ENCODE measurements at places on chromosomes 2 and 18.

DNA sequence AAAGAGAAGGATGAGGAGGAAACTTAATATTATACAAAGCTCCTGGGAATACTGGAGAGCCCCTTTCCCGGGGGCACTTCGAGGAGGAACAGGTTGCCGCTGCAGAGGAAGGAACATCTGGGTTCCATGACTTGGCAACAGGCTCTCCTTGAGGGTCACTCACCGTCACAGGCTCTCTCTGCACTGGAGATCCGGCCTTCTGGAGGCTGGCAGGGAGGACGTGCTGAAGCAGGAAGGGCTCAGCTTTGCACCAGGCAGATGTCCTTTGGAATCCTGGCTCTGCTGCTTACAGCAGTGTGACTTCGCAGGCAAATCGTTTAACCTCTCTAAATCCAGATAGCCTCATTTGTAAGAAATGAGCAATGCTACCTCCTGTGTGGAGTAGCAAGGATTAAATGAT, 2.9 kb upstream of the DPYSL5 start:
- no peak for DNase-seq

- no peak for DNase-seq
Measured at GRCh38 chr2:182316950-182317349, 109.9 kb downstream of the PDE1A start.

DNA sequence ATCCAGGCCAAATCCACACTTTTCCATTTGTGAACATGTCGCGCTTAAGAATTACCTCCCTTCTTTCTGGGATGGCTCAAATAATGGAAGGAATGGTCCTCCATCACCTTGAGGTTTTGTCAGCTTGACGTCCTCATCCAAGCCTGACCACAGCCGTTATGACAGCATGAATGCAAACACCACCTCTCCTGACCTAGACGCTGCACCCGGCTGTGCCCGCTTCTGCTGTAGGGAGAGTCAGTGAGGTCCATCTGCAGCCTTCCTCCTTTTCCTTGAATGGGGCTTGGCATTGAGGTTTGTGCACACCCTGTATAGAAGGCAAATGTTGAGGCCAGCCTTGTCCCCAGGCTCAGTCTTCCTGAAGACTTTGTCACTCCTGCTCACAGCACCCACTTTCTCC, 85.5 kb downstream of the TGOLN2 start:
- DNase-seq: no peak

GRCh38 chr2:207635468-207636200, 10.4 kb upstream of the METTL21A start:
- DNase-seq: peak; percentile 42

- DNase-seq: peak; percentile 64
Measured at GRCh38 chr18:80157708-80158343, 48.8 kb downstream of the ADNP2 start.

- DNase-seq: no peak
Measured at GRCh38 chr2:185201063-185201462, 537.5 kb upstream of the FSIP2 start.

GRCh38 chr2:75846683-75847190, 136.0 kb upstream of the GCFC2 start:
- DNase-seq: no peak

DNA sequence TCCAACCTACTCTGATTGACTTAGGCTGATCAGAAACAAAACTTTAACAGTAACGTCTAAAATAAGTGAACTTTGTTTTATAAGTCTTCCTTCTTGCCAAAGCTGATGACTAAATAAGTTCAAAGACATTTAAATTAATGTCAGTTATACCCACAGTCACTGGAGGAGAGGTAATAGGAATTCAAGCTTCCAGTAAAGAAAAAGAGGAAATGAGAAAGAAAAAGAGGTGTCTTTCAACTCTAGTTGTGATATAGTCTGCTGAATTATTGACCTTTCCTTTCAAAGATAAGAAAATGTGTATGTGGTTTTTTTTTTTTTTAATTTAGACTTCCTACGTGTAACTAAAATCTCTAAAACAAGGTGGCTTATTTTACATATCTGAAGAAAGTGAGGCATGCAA, 191.5 kb downstream of the SLC8A1 start:
- no peak for DNase-seq

- no peak for DNase-seq
Measured at GRCh38 chr18:2192562-2192961, 378.7 kb downstream of the METTL4 start.

- no peak for DNase-seq
Measured at GRCh38 chr2:58768715-58769080, 527.6 kb upstream of the FANCL start.

DNA sequence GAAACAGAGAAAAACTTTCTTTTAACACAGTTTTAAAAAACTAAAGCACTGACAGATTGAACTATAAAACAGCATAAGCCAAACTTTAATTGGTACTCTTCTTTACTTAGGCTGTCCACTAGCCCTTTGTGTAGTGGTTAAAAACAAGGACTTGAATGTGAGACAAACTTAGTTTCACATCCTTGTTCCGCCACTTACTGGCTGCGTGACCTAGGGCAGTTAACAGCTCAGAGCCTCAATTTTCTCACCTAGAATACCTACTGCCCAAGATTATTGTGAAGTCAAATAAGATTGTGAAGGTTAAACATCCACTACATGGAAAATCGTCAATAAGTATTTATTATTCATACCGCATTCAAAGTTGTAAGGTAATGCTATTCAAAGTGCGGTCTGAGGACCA, 2.0 kb downstream of the WDR35 start:
- DNase-seq: no peak

DNA sequence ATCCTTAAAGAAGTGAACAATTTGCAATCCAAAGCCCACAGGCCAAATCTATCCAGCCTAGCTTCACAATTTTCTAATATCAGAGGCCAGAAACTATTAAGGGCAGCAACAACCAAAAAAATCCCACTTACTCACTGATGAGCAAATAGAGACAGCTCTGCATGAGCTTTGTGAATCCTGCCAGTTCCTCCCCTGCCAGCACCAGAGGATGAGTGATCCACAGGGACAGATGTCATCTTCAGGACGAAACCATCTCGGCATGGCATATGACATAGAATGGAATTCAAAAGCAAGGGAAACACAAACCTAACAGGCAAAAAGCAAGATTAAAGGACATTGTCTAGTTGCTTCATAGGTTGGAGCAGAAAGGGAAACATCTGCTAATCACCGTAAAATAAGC, 2.2 kb upstream of the DSC2 start:
- DNase-seq: no peak

GRCh38 chr2:238773472-238773871, 74.4 kb upstream of the TWIST2 start:
- DNase-seq: no peak

DNA sequence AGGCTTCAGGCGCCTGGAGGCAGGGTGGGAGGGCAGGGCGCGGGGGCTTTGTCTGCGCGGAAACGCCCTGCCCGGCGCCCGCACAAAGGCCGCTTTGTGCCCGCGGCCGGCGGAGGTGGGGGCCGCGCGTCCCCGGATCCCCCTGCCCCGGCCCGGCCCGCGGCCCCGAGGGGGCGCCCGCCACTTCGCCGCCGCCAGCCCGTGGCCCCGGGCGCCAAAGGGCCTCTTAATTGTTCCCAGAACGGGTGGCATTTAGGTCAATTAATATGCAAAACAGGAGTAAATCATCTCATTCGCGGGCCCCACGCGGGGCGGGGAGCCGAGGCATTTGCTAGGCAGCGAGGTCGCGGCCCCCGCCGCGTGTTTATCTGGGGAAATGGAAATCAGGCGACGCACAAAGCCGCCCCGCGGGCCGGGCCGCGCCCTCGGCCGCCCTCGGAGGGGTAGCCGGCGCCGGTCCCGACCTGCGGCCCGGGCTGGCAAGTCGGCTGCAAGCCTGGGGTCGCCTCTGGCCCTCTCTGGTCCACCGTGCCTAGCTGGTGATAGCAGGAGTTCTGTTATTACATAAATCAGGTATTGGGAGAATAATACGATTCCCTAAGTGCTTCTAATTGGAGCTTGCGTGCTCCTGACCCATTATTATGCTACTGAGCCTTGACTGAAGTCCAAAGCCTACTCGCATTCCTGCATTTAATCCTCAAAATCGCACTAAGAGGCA, 148.2 kb upstream of the GLI2 start:
- no peak for DNase-seq

GRCh38 chr2:107621186-107622165, 205.2 kb upstream of the RGPD4 start:
- no peak for DNase-seq

DNA sequence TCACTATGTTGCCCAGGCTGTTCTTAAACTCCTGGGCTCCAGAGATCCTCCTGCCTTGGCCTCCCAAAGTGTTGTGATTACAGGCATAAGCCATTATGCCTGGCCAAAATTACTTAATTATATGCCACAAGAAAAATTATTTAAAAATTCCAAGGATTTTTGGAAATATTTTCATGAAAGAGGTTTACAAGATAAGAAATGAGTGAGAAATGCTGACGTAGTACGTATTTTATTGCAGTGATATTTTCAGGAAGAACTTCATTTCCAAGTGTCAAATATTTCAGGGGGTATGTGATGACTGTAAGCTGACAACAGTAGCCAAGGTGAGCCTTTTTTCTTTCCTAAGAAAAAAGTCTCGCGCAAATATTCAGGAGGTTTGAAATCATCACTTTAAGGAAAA, 20.8 kb downstream of the NIF3L1 start:
- DNase-seq: no peak

DNA sequence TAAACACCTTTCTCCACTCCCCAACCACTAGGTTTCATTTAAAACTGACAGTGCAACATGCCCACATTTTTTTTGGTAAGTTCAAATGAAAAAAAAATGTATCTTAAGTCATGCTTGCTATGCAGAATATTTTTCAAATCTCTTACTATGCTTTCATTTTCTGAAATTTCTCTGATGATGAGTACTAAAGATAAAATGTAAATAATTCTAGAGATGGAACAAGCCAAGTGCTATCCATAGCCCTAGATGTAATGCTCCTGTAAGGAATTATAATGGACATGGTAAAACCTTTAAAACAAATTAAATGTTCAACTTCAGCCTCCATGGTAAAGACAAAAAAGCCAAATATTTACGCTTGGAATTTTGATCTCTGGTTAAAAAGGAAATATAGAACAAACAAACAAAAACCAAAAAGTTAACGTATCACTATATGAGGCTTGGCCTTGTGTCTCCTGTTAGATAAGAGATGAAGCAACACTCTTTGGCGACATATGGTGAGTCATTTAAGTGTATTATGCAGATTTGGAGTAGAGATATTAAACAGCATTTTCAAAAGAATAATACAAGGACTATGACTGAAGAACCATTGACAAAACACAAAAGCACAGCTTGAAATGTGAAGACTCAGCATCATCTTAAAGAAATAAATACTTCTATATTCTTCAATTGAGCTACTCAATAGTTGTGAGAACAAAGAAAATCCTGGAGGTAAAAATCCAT, 392.0 kb upstream of the LYPD1 start:
- no peak for DNase-seq

DNA sequence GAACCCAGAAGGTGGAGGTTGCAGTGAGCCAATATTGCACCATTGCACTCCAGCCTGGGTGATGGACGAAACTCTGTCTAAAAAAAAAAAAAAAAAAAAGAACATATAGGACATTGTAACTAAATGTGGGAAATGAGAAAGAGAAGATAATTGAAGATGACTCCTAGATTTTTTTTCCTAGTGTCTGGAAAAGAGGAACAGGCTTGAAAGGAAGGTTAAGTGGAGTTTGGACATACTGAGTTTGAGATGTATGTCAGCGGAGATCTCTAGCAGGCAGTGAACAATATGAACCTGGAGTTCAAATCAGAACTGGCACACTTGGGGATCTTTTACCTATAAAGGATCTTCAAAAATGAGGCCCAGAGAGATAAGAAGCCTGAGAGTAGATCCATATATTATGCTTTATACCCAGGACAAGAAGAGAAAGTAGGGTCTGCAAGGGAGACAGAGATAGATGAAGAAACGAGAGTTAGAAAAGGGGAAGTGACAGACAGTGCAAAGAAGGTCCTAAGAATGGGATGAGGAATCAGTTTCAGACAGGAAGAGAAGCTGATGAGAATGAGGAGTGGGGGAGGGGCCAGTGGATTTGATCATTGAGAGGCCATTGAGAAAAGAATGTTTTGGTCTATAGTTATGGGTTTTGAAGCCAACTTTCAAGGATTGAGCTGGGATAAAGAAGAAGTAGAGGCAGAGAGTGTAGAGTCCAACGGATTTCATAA, 46.9 kb upstream of the CD28 start:
- no peak for DNase-seq

- DNase-seq: peak; percentile 84
Measured at GRCh38 chr2:62196278-62196901, 475 bp downstream of the B3GNT2 start.

DNA sequence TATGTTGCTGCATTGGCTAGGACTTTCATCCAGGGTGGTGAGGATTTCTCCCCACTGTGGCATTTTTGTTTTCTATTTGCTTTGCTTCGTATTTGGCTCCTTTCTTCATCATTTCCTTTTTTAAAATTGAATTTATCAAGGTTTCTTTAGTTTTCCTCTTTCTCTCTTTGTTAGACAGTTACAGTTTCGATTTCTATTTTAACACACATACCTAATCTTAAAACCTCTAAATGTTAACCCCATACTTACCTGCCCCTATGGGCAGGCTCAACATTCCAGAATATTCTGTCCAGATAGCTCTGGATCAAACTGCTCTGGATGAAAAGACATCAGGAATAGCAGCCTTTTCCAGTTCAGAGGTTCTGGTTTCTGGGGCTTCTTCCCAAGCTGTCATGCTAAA, 49.2 kb downstream of the DIPK1C start:
- DNase-seq: no peak

GRCh38 chr18:13362607-13363006, 144.0 kb downstream of the LDLRAD4 start:
- DNase-seq: no peak

- no peak for DNase-seq
Measured at GRCh38 chr18:25875551-25876240, 214.7 kb downstream of the SS18 start.

- no peak for DNase-seq
Measured at GRCh38 chr2:128379021-128380015, 60.6 kb upstream of the HS6ST1 start.

- DNase-seq: no peak
Measured at GRCh38 chr2:64551851-64552250, 27.7 kb downstream of the AFTPH start.

GRCh38 chr2:194205568-194206227, 1451.3 kb upstream of the SLC39A10 start:
- DNase-seq: no peak

DNA sequence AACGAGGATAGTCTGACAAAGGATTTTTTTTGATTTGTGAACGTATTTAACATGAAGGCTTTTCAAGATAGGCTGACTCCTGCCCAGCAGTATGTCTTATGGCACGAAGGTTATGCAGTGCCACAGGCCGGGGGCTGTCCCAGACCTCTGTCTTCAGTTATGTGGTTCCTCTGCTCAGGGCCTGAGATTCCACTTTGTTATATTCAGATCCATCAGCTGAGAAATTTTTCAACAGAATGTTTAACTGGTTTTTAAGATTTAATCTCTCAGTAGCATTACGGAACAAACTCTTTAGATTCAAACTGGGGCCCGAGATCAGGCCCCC, 20.0 kb downstream of the C2orf74 start:
- no peak for DNase-seq

Measured in stimulated activated effector memory CD8-positive, alpha-beta T cell treated with anti-CD3 and anti-CD28 coated beads, Interleukin-12 subunit alpha, Interleukin-12 subunit beta, amount 100 ng/mL, for 72 hours (primary cell).